Stimulated activated CD8-positive, alpha-beta memory T cell treated with anti-CD3 and anti-CD28 coated beads, Interleukin-7, amount 100 ng/mL, for 1 hour (primary cell): ENCODE measurements at places on chromosomes 1 and 21.

DNA sequence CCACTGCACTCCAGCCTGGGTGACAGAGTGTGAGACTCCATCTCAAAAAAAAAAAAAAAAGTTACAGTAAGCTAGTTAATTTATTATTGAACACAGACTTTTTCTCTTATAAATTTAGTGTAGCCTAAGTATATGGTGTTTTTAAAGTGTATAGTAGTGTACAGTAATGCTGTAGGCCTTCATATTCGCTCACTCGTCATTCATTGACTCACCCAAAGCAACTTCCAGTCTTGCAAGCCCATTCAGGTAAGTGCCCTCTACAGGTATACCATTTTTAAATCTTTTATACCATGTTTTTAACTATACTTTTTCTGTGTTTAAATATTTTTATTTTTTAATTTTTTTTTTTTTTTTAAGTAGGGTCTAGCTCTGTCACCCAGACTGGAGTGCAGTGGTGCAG, 12.1 kb downstream of the POU2F1 start:
- no peak for DNase-seq

DNA sequence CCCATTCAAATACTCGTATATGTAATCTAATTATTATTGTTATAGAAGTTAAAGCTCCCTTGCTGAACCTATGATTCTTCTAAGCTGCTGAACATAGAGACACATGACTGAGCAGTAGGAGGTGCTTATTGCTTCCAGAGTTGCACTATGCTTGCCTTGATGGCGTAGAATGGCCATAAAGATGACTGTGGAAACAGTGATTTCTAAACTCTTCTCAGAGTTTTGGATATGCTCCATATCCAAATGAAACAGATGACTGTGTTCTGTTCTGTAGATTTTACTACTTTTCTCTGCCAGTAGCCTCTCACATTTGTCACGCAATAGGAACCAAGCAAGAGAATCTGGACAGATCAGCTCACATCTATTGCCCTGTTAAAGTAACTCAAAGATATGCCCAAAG, 88.1 kb upstream of the CACYBP start:
- DNase-seq, result no peak

- no peak for DNase-seq
These were observed 101.0 kb downstream of the SIM2 start for GRCh38 chr21:36799869-36800268.

DNA sequence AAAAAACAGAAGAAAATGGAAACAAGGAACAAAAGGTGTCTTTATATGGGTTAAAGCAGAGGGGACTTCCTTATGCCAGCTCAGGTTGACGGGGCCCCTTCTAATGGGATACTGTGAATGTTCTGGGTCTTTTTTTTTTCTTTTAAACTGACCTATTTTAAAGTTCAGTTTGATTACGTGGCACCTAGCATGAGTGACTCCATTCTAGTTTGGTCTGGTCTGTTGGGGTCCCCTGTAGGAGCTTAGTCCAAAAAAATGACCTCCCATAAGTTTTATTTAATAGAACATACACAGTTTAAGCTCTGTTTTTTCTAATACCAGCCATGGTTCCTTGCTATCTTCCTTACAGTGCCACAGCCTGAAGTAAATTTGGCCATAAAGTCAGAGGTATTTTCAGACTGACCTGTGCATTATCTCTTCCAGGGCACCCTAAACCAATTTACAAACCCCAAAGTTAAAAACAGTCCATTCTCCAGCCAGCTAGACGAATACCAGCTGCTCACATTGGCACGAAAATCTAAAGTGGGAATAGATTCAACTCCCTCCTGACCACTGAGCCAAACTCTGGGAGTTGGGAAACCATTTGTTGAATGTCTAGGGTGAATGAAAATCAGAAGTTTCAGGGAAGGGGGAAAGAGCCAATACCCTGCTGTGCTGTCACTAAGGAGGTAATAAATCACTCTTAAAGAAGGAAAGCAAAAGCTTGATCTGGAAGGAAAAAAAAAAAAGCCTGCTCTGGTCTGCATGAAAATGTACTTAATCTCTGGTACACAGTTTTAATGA, 42.4 kb downstream of the AKNAD1 start:
- no peak for DNase-seq

DNA sequence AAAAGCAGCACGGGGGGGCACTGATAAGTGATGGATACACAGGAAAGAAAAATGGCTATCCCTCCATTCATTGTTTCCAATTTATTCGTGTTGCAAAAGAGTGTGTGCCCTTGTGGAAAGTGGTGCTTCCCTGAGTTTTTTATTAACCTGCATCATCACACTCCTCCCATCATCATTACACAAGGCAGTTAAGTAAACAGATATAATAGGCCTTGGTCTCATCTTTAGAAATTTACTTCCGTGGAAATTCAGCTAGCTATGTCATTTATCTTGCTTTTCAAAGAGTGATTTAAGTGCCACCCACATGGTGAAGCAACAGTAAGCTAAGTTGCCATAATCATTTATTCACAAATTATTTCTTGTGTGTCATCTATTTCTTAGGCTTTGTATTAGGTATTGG, 473.3 kb downstream of the NEGR1 start:
- no peak for DNase-seq

GRCh38 chr1:27522432-27523336, 32.7 kb upstream of the WASF2 start:
- no peak for DNase-seq

- no peak for DNase-seq
These were observed 95.5 kb downstream of the LYPLAL1 start for GRCh38 chr1:219269171-219269570.
